ENCODE measurements at places on chromosomes 6 and 20. TPM values are rescaled to one million over a fixed set of nuclear protein-coding genes. Genes with fewer than 3 reads are reported as not detected.

GRCh38 chr6:133169901-133170300 lies 71.3 kb upstream of the EYA4 start:
- no peak for DNase-seq

GRCh38 chr6:156851454-156851921 lies 74.3 kb downstream of the ARID1B start:
- DNase-seq, result no peak

DNA sequence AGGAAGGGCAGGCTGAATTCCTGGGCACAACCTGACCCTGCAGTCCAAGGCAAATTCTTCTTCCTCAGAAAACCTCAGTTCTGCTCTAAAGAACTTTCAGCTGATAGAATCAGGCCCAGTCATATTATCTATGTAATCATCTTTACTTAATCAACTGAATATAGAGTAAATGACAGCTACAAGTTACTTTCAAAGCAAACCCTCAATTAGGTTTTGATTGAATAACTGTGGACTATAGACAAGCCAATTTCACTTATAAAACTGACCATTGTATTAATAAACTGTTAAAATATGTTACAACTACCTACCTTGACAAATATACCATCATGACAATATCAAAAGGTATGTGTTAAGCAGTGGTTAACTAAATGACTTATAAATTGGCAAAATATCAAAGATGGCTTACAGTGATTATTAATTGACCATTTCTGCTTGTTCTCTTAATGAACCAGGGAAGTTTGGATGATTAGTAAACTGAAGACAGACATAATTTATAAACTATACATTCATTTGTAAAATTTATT lies 46.1 kb upstream of the ADGRF5 start:
- DNase-seq, result no peak

DNA sequence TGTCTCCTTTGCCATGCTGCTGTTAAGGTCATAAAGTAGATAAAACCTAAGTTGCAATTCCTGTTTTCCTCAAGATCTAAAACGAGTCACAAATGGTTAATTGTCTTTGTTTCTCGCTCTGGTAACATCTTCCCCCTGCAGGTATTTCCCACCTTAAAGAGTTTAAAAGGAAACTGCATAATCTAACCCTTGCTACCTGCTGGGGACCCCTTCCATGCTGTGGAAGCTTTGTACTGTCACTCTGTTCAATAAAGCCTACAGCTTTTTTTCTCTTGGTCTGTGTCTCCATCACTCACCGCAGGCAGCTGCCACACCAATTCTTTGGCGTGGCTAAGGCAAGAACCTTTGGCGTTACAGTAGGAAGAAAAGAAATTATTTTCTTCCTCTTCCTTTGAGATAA lies 117.7 kb upstream of the GJE1 start:
- DNase-seq, result no peak

GRCh38 chr6:149563928-149564325 lies 2.2 kb upstream of the GINM1 start:
- DNase-seq, result no peak

DNA sequence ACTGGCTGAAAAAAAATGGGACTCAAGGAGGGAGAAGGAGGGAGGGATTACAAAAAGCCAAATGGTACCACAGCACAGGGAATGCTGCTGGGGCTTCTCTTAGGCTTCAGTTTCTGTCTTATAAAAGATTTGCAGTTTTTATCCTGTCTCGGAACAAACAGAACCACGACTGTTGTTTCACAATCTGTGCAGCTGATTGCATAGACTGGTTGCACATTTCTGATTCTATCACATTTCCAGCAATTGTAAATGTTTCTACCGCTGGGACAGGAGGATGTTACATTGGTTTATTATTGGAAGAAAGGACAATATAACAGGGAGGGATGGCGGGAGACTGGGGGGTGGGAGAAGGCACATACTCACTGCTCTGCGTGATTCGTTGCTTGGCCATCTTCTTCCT lies 73.5 kb upstream of the ARID1B start:
- no peak for DNase-seq

- no peak for DNase-seq
Measured at GRCh38 chr20:58514321-58515232, 622 bp downstream of the APCDD1L start.

Gene PHACTR1
- 116 TPM for total RNA-seq

Gene STX11
- total RNA-seq, result 11.1 TPM

Gene MYLK2
- 0.35 TPM for total RNA-seq

Gene POU5F1
- total RNA-seq, result 0.51 TPM
